ENCODE measurements at places on chromosomes 7 and 10.

- peak; percentile 96 for DNase-seq
Measured at GRCh38 chr10:34528320-34528719, 286.8 kb downstream of the PARD3 start.

DNA sequence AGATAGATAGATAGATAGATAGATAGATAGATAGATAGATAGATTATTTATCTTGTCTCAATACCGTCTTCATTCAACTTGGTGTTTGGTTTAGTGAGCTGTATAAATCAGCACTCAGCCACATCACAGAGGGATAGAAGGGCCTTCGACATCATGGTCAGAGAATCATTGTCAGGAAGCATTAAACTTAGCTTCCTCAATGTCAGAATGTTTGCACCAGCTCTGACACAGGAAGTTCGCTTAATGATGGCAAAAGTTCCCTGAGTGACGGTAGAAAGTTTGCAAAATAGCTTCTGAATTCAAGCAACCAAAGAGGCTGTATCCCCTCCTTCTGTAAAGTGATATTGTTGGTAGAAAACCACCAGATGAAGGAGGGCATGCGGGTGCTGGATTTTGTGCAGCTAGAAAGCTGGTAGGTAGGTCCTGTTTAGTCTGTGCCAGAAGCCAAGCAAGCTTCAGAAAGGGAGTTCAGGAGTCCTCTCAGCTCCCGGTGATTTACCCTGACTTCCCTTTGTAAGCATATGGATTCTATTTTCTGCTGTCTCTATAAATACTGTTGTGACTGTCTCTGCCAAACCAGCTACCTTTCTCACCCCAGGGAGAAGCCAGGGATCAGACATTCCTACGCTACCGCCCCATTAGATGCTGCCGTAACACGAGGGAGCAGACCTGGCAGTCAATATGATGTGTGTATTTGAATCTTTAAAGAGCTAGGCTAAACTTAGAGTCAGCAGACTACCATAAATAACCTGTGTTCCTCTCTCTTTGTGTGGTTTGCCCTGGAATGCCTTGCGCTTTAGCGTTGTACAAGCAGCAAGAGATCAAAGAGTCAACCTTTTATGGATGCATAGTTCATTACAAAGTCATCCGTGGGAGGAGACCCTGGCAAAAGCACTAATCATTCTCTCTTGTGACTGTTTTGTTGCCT lies 200.5 kb upstream of the KIAA1217 start:
- peak; percentile 5 for DNase-seq

DNA sequence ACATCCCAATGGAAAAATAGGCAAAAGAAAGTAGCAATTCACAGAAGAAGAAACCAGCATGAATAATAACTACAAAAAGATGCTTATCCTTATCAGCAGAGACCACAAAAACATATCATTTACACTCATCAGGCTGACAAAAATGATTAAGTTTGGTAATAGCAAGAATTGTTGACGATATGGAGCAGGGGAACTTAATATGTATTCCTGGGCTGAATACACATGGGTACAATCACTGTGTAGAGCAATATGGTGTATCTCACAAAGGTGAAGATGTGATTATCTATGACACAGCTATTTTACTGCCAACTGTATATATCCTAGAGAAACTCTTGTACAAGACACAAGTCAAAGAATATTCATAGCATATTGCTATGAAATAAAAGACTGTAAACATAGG lies 141.8 kb upstream of the NOBOX start:
- DNase-seq: no peak

- peak; percentile 90 for DNase-seq
Measured at GRCh38 chr7:90474284-90475210, 5.1 kb downstream of the PTTG1IP2 start.

GRCh38 chr7:117085769-117086463 lies 132.6 kb downstream of the ST7 start:
- DNase-seq: peak; percentile 16

Data from RKO (cell line).